LHCN-M2 (cell line): ENCODE measurements at places on chromosomes 7 and 10. TPM values are rescaled to one million over a fixed set of nuclear protein-coding genes. Genes with fewer than 3 reads are reported as not detected.

DNA sequence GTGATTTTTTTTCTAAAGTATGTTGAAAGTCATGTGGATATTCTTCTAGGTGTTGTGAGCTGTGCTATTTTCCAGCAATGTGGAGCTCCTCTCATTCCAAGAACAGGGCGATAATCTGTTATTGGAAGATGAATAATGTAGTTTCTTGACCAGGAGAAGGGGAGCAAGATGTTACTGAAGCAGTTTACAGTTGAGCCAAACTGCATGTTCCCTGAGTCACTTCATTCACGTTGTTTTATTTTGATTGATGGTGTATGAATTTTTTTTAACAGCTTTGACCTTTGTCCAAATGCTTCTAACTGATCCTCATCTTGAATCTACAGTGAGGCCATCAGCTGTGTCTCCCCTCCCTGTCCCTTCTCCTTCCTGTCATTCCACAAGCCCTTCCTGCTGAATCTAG, 277.1 kb upstream of the KLF6 start:
- no peak for DNase-seq

The OPN1SW gene
- 1.7 and 2.1 TPM in 2 replicates for total RNA-seq

DNA sequence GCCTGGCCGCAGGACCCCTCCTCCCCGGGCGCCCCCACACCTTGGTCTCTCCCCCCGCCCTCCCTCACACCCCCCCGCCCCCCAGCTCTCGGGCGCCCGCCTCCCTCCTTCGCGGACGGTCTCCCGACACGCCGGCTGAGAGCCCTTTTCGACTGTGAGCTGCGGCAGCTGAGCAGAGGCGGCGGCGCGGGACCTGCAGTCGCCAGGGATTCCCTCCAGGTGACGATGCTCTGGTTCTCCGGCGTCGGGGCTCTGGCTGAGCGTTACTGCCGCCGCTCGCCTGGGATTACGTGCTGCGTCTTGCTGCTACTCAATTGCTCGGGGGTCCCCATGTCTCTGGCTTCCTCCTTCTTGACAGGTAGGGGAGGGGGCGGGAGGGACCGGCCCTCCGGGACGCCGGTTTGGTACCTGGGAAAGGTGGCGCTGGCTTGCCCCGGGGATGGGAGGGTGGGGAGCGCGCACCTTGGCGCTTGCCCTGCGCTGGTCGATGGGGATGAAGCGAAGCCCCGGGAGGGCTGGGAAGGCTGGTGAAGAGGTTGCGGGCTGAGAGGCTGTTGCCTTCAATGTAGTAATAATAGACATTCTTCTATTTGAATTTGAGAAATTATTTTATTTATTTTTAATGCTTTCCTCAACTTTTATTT, at the start of gene BMPER:
BMPER (plus strand) TSS at position 151 of the 644 bp plus-strand sequence; CDS start at position 226, 75 bp downstream.
- peak; percentile 48 for DNase-seq

DNA sequence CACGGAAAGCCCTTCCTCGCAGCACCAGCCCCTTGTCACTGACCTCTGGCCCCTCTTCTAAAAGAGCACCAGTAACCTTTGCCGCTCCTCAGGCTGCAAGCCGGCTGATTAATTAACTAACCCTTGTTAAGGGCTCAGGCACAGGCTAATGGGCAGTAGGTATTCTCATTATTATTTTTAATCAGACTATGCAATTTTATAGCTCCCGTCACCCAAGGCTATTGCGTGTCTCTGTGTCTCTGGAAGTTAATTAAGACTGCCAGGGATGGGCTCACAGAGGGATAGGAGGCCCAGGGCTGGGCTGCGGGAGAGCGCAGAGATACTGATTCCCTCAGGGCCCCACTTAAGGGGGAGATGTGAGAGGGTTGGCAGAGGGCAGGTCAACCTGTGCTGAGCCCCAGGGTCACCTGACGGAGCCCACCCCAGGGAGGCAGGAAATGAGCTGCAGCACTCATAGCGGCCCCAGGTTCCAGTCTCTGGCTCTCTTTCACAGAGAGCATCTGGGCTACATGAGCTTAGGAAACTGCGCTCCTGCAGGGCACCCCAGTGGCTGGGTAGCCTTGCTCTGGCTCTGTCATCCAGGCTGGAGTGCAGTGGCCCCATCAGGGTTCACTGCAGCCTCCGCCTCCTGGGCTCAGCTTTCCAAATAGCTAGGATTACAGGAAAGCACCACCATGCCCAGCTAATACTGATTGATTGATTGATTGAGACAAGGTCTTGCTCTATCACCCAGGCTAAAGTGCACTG, 92.2 kb upstream of the LRRC4 start:
- no peak for DNase-seq

The RSPH10B2 gene
- not detected in 2 replicates for total RNA-seq

DNA sequence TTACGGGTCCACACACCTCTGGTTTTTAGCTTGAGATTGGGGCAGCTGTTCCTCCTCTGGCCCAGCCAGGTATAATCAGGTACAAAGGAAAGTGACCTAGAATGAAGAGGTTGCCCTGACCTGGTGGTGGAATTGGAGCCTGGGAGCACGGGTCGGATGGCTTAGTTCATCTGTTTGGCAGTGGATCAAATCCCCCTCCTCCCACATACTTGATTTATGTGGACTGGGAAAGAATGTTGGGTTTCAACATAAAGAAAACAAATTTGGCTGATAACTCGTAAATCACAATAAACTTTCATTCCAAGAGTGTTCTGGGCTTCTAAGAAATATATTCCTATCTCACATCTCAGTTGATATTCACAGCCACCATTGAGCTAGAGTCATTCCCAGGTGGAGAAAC, 186.8 kb downstream of the CUX1 start:
- DNase-seq, result no peak

The CYP3A5 gene
- not detected in 2 replicates for total RNA-seq

DNA sequence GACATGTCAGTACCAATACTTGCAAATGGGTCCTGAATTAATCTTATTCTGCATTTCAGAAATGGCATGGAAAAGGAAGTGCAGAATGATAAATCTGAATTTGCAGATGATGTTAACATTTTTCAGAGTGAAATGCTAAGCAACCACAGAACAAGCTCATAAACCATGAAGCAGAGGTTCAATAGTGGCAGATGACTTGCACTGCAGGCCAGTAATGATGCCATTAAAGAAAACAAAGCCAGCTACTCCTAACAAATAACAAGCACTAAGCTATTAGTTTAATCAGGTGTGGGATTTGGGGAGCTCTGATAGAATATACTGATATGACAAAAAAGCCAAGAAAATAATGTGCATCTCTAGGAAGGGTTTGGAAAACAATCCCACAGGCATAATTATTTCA, 85.4 kb downstream of the FAM13C start:
- DNase-seq, result no peak

The CDK14 gene
- 23.4 and 23.6 TPM in 2 replicates for total RNA-seq

The ADRB1 gene
- total RNA-seq, result 0.11 and 0.13 TPM in 2 replicates

DNA sequence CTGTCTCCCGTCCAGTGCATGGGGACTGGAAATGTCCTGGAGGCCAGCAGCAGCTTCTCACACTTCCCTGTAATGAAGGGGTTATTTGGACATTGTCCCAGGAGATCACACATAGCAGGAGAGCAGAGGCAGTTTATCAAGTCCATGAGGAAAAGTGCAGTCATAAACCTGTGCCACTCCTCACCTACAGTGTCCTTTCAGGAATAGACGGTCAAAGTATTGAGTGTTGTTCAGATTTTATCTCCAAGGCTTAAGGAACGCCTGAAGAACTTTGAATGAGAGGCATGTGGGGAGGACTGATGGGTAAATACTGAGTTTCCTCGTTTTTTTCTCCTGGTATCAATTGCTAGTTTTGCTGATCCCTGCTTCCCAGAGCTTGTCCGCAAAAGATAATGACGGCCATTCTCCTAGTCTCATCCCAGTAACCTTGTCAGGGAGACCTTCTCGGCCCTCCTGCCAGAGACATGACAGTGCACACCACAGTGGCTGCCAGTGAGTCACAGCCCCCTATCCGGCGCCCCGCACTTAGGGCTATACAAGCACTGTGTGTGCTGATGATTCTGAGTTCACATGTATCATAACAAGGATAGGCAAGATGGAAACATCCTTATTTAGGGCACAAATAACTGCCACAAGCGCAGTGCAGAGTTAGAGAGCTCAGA, 495.5 kb upstream of the MGMT start:
- no peak for DNase-seq

GRCh38 chr10:49138361-49138891, 4.6 kb upstream of the FAM170B start:
- peak; percentile 42 for DNase-seq

- DNase-seq, result no peak
Measured at GRCh38 chr7:100476101-100476780, 2.8 kb downstream of the TSC22D4 start.

The ZPBP gene
- total RNA-seq, result not detected in 2 replicates

The OR2A12 gene
- not detected in 2 replicates for total RNA-seq

DNA sequence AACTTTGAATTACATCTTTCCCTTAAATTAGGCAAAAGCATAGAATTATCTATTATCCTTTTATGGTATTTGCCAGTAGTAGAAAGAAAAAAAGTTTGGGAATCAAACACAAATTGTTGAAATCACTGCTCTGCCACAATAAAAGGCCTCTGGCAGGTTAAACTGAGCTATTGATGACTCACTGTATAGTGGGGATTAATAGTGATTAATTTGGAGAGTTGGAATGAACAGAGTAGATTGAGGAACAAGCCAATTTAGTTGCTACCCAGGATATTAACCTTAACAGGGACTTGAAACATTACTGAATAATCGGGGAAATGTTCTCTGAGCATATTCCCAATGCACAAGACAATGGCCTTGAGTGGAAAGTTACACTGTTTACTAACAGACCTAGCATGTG, 33.1 kb downstream of the MASTL start:
- no peak for DNase-seq

GRCh38 chr7:122885583-122886356, 490 bp downstream of the CADPS2 start:
- DNase-seq, result no peak

The SFTPA2 gene
- not detected in 2 replicates for total RNA-seq

DNA sequence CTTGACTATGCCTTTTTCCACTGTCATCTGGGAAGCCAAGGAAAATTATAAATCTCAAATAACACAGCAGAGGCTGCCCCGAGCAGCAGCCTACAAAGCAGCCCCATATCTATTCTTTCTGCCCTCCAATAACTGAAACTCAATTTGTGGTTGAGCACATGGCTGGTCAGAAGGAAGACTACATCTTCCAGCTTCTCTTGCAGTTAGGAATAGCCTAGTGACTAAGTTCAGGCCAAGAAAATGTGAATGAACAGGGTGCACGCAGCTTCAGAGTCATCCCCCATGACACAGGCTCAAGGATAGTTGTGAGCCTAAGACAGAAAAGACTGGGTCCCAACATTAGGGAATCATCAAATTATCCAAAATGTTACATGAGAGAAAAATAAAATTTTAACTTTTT, 42.3 kb downstream of the CHCHD3 start:
- DNase-seq, result no peak
